ENCODE measurements at places on chromosomes 3 and 15.

GRCh38 chr15:31091481-31091880 lies 10.0 kb downstream of the TRPM1 start:
- no peak for DNase-seq

DNA sequence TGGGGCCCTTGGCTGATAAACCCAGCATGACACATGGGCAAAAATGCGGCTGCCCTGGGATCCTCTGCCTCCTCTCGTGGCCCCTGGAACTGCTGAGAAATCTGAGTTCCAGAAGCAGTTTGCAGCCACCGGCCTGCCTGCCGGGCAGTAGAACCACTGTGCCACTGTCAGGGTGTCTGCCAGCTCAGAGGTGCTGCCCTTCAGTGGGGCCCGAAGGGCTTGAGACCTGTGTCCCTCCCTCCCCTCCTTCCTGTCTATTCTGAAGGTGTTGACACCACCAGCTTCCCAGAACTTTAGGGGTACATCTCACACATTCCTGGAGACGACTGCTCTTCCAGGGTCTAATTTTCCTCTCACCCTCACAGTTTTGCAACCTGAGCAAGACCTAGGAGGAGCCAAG lies 88.2 kb upstream of the POMGNT2 start:
- no peak for DNase-seq

GRCh38 chr15:101262551-101262950 lies 10.7 kb upstream of the CHSY1 start:
- no peak for DNase-seq

DNA sequence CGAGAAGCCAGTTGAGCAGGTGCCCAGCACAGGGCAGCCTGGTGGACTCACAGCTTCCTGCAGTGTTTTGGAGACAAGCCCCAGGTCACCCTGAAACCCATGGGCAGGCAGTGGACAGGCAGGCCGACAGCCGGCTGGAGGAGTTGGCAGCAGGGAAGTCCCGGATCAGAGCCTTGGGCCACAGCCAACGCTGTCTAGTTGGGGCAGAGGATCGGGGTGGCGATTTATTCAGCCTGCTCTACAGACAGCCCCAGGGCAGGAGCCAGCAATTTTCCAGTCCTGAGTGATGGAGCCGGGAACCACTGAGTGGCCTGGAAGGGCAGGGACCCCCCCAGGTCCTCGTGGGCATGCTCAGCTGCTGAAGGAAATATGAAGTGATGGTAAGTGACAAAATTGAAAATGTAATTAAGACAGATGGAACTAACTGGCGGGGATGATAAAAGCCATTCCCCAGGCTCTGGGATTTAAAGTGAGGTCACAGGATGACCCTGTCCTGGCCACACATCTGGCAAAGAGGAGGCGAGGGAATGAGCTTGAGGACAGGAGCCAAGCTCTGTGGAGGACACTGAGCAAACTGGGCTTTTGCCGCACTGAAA lies 34.4 kb upstream of the TBC1D21 start:
- no peak for DNase-seq

- no peak for DNase-seq
Measured at GRCh38 chr3:123380261-123380660, 68.6 kb downstream of the ADCY5 start.

DNA sequence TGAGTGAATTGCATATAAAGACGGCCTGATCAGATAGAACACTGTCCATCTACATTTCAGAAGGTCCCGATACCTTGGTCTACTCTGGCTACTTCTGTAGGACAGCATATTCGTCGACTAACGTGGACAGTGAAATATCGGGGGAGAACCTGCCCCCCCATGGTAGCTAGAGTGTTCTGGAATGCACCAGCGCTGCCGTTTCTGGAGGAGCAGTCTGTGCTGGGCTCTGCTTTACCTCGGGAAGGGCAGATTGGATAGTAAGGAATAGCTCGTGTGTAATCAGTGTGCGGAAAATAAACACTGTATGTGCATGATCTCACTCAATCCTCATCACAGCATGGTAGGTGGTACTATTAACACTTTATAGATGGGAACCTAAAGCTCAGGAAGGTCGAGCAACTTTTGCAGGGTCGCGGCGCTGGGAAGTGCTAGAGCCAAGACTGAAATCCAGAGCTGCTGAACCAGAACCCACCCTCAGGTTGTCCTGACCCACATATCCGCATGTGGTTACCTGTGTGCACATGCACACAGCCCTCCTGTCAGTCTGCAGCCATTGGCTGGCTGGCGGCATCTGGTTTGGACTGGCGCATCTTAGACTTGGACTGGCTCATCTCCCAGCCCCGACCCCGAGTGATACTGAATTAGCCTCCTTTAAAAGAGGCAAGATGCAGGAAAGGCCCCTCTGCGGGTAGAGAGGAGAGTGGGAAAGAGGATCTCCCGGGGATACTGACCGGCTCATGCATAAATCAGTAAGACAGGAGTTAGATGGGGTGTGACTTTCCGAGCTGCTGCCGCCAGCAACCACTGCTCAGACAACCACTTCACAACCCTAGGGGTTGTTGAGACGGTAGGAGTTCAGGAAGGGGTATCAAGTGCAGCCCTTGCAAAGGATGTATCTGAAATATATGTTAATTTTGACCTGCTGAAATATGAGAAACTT lies 155.0 kb upstream of the BHLHE40 start:
- DNase-seq, result no peak

DNA sequence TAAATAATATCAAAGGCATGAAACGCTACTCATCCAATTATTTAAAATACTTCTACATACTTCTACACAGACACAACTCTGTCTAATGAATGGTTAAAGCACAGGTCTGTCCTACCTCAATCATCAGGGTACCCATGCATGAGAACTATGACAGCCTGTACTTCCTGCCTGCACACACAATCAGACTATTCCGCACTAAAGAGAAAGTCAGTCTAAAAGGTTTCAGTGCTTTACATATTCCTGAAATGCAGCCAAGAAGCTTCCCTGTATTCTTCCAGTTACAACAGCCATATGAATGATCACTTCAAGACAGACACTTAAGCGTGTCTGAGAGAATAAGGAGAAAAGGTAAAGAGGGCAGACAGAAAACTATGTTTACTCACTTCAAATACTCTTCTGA lies 58.8 kb downstream of the TUBGCP4 start:
- DNase-seq, result no peak

- DNase-seq, result no peak
Measured at GRCh38 chr15:90049666-90050604, 48.8 kb downstream of the ZNF710 start.

DNA sequence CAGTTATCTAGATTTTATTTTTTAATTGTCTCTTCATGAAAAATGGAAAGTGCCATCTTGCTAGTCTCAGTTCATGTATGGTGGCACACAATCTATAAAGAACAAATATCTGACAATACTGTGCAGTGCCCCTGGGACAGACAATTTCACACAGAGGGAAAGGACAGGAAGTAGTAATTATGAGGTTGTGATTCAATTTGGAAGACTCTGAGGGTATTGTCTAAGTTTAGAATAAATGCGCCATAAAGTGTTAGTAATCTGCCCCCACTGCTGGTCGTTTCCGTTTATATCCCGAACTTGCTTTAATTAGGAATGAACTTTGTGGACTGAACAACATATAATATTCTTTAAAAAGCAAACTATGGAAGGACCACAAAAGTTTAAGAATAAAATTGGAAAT lies 196.4 kb upstream of the SLC24A5 start:
- DNase-seq, result no peak

GRCh38 chr15:23415321-23415865 lies 31.6 kb downstream of the GOLGA6L2 start:
- DNase-seq, result no peak

GRCh38 chr3:129121016-129121791 lies 400 bp downstream of the RAB43 start:
- DNase-seq, result peak; percentile 26

DNA sequence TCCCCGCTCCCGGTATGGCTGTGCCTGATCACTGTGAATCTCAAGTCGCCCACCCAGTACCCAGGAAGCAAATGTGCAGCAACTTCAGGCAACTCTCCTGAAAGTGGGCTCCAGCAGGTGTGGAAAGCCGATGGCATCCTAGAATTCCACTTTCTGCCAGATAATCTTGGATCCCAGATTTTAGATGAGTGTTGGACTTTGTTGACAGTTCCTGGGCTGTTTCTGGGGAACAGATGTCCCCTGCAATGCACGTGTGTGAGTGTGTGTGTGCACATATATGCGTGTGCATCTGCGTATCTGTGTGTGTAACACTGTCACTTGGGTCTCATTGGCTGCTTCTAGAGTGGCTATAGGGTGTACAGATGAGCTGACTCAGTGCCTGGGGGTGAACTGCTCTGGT lies 59.0 kb downstream of the FEM1B start:
- DNase-seq, result no peak

DNA sequence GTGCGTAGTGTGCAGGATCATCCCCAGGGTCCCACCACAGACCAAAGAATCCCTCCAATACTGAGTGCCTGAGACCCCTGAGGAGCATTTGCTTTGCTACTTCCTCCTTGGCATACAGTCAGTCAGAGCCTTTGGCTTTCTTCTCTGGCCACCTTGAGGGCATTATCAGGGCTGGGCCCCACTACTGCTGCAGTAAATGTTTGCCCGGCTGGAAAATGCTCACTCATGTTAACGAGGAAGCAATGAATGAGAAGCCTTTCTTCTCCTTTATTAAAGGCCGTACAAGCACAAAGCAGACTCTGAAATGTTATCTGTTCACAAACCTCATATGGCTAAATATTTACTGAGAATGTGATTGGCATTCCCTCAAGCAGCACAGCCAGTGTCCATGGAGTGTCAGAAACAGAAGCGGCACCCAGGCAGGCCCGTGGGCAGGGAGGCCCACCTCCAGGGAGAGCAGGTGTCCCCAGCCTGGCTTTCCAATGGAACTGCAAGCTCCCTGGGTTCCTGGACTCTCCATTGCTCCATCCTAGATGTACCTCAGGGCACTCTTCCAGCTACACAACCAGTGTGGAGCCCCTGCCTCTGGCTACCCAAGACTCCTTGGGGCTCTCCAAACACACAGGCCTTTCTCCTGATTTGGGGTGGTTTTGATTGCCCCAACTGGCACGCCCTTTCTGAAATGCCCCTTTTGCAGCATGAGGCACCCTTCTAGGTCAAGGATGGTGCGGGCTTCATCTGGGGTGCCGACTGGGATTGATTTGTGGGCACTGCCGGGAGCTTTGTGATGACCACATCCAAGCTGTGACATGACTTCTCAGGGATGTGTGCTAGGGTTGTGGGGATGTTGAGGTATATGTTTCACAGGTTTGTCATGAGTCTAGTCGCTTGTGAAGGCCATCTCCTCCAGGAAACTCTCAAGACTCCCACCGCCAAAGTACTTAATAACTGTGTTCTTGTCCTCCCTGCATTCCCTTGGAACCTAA lies 195.6 kb downstream of the FAM43A start:
- DNase-seq, result no peak

DNA sequence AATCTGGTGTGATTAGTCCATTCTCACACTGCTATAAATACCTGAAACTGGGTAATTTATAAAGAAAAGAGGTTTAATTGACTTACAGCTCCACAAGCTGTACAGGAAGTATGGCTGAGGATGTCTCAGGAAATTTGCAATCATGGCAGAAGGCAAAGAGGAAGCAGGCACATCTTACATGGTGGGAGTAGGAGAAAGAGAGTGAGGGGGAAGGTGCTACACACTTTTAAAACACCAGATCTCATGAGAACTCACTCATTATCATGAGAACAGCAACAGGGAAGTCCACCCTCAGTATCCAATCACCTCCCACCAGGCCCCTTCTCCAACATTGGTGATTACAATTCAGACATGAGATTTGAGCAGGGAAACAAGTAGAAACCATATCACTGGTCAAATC lies 24.0 kb upstream of the ACP3 start:
- DNase-seq, result no peak

DNA sequence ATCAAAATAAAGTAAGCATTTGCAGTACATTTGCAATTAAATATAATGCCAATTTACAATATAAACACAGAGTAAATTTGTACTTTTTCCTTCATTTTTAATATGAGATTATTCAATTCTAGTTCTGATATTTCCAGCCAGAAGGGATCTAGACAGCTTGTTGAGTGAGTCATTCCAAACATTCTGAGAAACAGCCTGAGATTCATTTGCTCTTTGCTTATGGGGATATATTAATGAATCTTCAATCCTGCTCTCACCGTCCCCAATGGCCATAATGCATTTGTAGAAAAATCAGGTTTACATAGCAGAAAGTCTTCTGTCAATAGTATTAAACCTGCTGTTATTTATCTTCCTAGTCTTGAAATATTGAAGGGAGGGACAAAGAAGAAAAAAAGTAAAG lies 554.2 kb downstream of the TUSC7 start:
- DNase-seq, result no peak

DNA sequence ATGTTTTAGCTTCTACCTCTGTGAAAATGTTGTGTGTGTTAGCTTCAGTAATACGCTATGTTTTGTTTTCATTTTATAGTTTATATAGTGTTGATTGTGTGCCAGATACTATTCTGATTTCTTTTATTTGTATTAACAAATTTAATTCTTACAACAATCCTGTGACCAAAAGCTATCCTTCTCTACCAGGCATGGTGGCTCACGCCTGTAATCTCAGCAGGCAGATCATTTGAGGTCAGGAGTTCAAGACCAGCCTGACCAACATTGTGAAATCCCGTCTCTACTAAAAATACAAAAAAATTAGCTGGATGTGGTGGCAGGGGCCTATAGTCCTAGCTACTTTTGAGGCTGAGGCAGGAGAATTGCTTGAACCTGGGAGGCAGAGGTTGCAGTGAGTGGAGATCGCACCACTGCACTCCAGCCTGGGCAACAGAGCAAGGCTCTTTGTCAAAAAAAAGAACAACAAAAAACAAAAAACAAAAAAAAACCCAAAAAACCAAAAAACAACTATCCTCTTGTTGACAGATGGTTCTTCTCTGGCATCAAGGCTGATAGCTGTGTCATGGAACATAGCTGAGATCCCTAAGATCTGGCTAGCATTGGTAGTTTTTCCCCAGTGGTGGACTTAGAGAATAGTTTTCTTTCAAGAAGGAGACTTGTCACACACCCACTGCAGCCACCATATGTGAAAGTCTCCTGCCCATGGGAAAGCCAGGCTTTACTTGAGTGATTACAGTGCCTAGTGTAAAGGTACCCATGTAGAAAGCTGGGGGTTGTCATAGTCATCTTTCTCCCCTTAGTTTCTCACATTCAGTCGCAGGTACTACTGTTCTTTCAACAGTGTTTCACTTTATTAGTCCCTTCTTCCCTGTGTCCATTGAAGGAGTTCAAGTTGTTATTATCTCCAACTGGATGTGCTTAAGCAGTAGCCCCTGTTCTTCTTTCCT lies 116.5 kb downstream of the UBE2E2 start:
- no peak for DNase-seq

DNA sequence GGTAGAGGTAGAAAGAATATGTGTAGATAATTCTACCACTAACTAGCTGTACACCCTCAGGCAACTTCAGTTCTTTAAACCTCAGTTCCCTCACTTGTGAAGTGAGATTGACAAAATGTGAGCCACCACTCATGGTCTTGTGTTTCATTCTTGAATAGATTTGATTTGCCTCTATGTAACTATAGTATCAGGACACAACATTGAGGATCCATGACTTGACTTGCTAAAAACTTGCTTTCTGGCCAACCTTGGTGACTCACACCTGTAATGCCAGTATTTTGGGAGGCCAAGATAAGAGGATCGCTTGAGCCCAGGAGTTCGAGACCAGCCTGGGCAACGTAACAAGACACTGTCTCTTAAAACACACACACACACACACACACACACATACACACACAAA lies 115.8 kb upstream of the FLNB start:
- no peak for DNase-seq
